ENCODE measurements at places on chromosomes 6 and 20.

- peak; percentile 85 for DNase-seq
Observed at GRCh38 chr6:1689141-1689540, 79.4 kb downstream of the FOXC1 start.

- DNase-seq = no peak
Observed at GRCh38 chr6:110474500-110474899, 1.9 kb downstream of the SLC22A16 start.

GRCh38 chr6:3631877-3632276, 119.6 kb downstream of the PXDC1 start:
- DNase-seq = no peak

DNA sequence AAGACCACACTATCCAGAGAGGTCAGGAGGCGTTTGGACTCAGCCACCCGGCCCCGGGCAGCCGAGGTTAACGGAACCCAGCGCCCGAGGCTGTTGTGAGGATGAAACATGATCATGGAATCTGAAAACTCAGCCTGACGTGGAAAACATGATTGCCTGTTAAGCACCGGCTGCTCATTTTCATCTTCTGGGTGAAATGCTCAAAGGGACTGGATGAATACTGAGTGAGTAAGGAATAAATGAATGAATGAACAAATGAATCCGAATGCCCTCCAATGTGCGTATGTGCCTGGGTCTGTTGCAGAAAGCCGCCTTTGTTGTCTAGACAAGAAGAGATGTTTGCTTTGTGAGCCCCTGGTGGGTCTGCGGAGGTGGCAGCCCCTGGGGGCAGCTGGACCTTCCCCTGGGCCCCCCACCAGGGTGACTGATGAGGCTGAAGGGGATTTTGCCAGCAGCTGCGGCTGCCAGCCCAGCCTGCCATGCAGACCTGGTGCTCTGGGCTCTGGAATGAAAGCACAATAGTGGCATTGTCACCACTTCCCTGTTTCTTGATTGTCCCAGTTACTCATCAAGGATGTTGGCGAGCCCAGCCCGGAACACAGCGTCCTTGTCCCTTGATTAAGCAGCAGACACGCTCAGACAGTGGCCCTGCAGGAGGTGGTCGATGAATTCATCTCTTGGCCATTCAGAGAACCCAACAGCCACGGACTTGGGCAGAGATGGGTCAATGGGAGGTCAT, 211.1 kb downstream of the ANKRD60 start:
- peak; percentile 99 for DNase-seq

- peak; percentile 39 for DNase-seq
Observed at GRCh38 chr6:38432479-38432878, 207.2 kb downstream of the BTBD9 start.

- no peak for DNase-seq
Observed at GRCh38 chr6:40852779-40853373, 186.1 kb downstream of the UNC5CL start.

- peak; percentile 84 for DNase-seq
Observed at GRCh38 chr6:109687271-109687761, 3.7 kb downstream of the AK9 start.

DNA sequence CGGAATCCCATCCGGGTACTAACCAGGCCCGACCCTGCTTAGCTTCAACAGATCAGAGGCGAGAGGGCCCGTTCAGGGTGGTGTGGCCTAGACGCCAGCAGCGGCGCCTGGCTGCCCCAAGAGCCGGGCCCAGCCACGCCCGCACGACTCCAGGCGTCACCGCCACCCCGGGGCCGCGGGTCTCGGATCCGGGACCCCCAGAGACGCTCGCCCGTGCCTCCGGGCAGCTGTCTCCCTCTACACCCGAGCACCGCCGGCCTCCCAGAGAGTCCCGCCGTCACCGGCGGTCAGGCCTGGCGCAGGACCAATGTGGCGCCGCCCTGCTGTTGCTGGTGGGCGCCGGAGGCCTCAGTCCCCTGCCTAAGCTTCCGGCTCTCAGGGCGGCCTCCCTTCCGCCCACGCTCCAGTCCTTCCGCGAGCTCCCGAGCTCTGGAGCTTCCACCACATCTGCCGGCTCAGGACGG, 441.2 kb upstream of the DEFB115 start:
- DNase-seq = no peak

- peak; percentile 85 for DNase-seq
Observed at GRCh38 chr6:3231247-3232016, 4.0 kb upstream of the TUBB2B start.

DNA sequence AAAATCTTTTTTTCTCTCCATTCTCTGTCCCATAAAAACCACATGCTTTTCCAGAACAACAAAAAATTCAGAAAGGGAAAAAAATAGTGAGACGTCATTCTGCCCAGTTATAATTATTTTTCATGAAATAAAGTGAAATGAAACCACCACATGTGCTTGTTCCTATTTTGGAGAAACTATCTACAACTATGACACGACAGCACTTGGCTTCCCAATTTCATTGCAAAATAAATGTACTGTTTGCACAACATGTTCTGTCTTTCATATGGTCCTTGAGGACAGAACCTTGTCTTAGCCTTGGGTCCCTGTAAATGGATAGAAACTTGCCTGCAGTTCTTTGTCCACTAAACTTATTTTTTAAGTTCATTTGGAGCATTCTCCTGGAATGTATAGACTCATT, 5.6 kb upstream of the MAN1A1 start:
- no peak for DNase-seq

GRCh38 chr20:44073011-44073674, 113.8 kb downstream of the JPH2 start:
- no peak for DNase-seq

DNA sequence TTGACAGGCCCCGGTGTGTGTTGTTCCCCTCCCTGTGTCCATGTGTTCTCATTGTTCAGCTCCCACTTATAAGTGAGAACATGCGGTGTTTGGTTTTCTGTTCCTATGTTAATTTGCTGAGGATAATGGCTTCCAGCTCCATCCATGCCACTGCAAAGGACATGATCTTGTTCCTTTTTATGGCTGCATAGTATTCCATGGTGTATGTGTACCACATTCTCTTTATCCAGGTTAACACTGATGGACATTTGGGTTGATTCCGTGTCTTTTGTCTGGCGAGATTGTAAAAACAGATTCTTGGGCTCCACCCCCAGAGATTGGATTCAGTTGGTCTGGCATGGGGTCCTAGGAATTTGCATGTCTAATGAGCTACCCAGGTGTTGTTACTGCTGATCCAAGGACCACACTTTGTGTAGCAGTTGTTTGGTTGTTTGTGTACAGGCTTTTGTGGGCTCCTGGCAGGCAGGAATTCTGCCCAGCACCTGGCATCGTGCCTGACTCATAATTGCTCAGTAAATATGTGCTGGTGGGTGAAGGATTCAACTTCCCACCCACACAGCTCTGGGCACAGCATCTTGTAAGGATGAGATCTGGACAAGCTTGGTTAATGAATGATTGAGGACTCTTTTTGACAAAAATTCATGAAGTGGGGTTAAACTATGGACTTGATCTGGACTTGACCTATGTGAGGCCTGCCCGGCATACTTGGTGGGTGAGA, 5.2 kb downstream of the TOX2 start:
- DNase-seq = no peak

GRCh38 chr20:53037621-53038020, 65.5 kb downstream of the TSHZ2 start:
- no peak for DNase-seq

GRCh38 chr6:135530113-135530512, 32.6 kb upstream of the AHI1 start:
- DNase-seq = no peak

- DNase-seq = peak; percentile 4
Observed at GRCh38 chr6:10659699-10660348, 34.6 kb downstream of the C6orf52 start.

DNA sequence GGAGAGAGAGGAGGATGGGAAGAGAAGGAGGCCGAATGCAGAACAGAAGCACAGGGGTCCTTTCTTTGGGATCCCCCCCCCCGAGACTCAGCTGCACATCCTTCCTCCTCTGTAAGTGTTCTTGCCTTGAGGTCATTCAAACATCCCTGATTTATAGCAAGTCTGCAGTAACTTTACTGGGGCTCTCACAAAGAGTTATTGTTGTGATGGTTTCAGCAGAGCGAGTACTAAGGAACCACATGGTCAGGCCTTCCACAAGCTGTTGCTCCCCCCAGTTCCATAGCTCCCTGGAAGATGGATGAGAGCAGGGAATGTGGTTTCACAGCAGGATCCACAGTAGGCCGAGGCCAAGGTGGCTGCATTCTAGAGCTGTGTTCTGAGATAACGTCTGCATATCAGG, 351.4 kb upstream of the CDH4 start:
- no peak for DNase-seq

DNA sequence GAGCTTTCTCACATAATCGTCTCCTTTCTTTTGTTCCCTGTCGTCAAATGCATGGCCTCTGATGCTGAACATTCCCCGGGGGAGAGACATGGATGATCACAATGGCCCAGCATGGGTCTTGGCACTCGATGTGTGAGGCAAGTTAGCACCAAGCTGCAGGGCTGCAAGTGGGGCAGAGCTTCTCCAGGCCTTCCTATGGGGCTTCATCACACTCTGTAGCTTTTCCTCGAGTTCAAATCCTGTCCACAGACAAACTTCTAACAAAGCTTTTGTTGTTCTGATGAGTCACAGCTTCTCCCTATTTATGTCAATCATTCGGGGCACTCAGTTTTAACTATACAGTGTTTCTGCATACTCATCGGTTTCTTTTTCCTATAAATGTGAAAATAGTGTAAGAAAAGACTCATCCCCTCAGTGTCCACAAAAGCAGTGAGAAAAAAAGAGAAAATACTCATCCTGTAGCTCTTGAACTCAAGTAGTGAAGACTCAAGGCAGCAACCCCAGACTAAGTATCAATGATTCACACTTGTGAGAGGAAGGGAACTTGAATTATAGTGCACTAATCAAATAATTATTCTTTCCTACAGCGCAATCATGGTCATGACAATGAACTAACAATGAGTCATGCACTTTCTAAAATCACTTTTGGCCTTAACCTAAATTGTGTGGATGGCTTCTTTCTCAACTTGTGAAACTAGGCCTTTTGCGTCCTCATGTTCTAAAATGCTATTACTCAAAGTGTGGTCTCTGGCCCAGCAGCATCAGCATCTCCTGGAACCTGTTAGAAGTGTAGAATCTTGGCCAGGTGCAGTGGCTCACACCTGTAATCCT, 68.4 kb upstream of the NOX3 start:
- DNase-seq = peak; percentile 44

DNA sequence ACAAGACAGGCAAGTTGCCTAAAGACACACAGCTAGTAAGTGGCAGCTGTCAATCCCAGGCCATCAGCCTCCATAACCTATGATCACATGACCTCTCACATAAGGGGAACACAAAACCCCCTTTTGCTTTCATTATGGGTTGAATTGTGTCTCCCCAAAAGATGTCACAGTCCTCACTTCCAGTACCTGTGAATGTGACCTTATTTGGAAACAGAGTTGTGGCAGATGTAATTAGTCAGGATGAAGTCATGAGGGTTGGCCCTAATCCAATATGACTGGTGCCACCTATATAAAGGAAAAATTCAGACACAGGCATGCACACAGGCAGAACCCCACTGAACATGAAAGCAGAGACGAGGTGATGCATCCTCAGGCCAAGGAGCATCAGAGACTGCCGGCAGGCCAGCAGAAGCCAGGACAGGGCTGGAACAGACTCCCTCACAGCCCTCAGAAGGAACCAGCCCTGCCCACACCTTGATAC, 33.6 kb downstream of the GFOD1 start:
- peak; percentile 95 for DNase-seq

DNA sequence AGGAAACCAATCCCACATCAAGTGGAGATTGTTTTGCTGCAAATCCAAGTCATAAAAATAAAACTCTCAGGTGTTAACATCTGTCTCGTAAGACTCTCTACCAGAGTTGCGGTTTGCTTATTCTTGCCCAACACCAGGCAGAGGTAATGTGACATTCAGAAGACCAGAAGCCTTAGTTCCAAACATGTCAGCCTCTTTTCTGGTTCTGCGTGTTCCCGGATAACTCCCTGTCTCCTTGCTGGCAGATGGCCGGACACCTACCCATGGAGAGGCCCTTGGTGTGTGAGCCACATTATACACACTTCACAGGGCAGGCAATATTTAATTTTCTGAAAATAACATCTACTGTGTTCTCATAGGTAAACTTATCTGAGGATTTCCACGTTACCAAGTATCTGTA, 73.4 kb downstream of the GMPR start:
- DNase-seq = no peak

DNA sequence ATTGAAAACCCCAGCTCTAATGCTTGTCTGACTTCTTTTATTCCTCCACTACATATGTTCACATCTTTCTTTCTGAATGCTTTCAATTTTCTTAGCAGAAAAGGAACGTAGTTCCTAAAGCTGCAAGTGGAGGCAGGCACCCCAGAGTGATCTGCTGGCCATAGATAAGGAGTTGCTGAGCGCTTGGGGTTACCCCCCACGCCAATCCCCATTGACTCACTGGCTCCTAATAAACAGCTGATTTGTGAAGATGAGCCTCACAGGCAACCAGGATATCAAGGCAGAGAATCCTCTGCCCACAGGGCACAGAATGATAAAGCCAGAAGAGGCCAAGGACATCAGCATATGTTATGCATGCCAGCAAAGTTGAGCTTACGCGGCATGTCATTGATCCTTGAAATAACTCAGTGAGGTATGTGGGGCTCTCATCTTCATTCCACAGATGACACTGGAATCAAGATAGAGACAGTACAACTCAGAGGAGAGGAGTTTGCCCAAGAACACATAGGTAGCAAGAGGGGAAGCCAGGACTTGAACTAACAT, 129.1 kb upstream of the PTPRT start:
- no peak for DNase-seq

DNA sequence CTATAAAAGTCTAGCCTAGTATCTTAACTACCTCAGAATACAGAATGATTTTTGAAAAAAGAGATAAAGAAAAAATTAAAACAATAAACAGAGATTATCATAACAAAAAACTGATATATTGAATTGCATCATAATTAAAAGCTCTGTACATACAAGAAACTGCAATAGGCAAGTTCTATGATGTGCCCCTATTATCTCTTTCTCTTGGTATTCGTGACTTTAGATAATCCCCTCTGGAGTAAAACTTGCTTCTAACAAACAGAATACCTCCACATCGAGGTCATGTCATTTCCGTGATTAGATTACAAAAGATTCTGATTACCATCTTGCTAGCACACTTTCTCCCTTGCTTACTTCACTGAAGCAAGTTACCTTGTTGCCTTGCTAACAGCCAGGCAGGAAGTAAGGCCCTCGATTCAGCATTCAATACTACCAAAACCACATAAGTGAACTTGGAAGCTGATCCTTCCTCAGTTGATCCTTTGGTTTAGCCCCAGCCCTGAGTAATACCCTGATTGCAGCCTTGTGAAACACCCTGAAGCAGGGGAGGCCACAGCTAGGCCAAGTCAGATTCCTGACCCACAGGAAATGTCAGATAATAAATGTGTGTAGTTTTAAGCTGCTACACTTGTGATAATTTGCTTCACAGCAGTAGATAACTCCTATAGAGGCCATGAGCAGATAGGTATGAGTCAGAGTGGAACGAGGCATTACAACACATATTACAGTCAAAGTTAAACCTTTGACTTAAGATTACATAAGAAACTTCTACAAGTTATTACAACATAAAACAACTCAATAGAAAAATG, 53.7 kb upstream of the TMX4 start:
- DNase-seq = peak; percentile 32
